ENCODE measurements at places on chromosomes 7 and 10.

DNA sequence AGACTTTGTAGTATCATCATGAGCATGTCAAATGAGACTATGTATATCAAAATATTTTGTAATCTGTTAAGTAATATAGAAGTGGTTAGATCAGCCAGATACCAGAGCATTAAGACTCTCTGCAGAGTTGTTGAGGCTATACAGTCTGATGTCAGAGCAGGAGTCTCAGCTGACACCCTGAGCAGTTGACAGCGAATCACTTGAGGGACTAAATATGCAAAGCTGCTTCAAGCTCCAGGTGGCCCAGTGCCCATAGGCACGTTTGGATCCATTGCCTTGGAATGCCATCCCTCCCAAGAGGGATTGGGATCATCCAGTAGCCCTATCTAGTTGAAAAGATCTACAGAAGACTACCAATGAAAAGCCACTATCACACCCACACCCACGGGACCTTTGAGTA, 210.2 kb downstream of the TAX1BP1 start:
- no peak for DNase-seq

GRCh38 chr7:140059273-140060242, 3.2 kb downstream of the PARP12 start:
- peak; percentile 32 for DNase-seq

GRCh38 chr7:13901577-13901976, 87.9 kb downstream of the ETV1 start:
- no peak for DNase-seq

DNA sequence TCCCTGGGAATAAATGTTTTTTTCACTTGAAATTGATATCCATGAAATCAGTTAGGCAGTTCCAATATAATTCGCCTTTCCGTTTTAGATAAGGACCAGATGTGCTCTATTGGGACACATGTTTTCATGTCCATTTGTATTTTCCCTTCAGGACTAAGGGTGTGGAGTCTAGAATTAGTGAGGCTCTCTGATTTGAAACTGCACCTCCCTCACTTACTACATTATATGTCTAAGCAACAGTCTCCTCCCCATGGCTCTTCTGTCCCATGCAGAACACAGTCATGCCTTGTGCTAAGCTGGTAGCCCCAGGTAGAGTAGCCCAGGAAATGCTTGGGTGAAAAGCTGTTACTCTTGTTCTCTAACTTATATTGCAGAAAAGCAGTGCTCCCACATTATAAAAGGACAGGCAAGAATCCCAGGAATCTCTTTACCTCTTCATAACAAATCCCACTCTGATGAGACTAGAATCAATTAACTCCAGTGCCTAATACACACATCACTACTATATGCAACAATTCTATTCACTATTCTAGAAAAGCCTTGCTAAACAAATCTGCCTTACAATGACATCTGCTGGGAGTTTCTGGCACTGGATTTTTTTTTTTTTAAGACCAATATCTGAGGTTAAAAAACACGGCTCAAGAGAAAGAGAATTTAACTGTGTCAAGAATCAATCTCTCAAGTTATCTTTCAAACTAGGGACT, 293.9 kb downstream of the SNX13 start:
- DNase-seq, result no peak

DNA sequence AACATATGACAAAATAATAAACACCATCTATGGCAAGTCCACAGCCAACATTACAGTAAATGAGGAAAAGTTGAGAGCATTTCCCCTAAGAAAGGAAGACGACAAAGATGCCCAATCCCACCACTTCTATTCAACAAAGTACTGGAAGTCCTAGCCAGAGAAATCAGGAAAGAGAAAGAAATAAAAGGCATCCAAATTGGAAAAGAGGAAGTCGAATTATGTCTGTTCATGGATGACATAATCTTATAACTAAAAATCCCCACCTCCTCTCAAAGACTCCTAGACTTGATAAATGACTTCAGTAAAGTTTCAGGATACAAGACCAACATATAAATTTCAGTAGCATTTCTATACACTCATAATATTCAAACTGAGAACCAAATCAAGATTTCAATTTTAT, 288.5 kb upstream of the POT1 start:
- no peak for DNase-seq

- DNase-seq, result no peak
These were observed 185.6 kb upstream of the PRSS58 start for GRCh38 chr7:142443216-142444010.

DNA sequence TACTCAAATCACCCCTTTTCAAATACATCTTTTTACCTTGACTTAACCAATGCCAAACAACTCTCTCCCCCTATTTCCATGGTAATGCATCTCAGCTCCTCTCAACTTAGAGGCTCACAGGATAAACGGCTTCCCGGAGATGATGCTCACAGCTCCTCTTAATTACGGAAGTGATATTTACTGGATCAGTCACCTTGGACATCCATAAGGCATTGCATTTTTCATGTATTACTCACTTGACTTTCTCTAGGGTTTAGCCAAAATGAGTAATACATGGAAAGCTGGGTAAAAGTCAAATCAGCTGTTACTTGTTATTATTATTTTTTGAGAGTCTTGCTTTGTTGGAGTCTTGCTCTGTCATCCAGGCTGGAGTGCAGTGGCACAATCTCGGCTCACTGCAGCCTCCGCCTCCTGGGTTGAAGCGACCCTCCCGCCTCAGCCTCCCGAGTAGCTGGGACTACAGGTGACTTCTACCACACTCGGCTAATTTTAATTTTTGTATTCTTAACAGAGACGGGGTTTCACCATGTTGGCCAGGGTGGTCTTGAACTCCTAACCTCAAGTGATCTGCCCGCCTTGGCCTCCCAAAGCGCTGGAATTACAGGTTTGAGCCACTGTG, 73.3 kb upstream of the RHEB start:
- no peak for DNase-seq

- DNase-seq, result no peak
These were observed 142.9 kb downstream of the PTPRN2 start for GRCh38 chr7:158444501-158445420.

DNA sequence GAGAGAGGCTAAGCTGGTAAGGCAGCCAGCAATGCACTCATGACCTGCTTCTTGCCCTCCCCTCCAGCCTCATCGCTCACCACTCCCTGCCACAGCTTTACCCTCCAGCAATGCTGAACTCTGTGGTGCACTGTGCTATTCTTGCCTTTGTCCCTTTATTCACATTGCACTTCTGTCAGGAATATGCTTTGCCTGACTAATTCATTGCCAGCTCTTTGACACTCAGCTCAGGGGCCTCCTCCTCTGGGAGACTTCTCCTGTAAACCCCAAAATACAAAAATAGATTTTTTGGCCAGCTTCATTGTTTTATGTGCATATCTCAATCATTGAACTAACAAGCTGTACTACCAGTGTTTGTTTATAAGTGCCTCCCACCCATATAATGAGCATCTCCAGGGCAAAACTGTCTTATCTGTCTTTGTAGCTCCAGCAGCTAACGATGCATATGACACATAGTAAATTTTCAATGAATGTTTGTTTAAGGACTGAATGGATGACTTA, 8.2 kb downstream of the CNNM1 start:
- DNase-seq, result no peak

DNA sequence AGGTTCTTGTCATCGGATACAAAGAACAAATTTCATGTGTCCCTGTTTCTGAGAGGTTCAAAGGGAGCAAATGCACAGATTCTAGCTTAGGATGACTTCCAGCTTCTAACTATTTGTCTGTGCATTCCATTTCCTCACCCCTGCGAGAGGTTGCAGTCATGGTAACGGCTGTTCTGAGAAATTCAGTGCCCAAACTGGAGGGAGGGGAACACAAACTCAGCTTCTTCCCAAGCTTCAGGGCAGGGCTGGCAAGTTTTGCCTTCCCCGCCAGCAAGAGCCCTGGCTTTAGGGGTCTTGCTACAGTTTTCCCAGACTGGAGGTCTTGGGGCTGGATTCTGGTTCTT, 11.1 kb downstream of the FAS start:
- no peak for DNase-seq

GRCh38 chr7:138750473-138750872, 47.3 kb upstream of the TMEM213 start:
- no peak for DNase-seq

DNA sequence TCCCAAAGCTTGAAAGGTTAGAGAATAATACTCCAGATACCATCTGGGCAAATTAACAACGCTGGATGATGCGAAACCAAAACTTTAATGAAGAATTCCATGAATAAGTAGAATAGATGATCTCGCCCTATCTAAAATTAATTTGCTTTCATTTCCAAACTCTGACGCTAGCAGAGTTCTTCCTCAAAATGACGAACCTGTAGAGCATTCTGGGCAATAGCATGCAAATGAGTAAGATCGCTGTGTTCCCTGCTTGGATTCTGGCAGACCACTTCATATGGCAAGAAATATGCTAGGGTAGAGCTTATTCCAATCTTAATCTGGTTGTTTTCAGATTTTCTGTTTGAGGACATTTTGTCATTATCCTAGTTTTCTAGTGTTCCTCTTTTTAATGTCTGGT, 36.1 kb upstream of the SMNDC1 start:
- DNase-seq, result no peak

DNA sequence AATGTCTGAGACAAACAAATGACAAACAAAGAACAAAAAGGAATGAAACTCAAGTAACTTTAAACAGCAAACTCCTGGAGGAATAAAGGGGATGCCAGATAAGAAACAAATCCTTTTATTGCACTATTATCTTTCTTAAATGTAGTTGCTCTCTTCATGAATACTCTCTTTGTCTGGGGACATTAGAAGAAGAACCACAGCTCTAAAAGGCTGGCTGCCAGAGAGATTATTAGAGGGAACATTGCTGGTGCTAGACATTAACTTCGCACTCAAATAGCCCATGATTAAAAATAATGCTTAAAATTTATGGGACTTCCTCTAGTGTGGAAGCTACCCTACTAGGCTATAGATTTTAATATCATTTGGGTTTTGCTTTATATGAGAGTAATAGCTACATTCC, 1330.4 kb downstream of the XPNPEP1 start:
- no peak for DNase-seq

DNA sequence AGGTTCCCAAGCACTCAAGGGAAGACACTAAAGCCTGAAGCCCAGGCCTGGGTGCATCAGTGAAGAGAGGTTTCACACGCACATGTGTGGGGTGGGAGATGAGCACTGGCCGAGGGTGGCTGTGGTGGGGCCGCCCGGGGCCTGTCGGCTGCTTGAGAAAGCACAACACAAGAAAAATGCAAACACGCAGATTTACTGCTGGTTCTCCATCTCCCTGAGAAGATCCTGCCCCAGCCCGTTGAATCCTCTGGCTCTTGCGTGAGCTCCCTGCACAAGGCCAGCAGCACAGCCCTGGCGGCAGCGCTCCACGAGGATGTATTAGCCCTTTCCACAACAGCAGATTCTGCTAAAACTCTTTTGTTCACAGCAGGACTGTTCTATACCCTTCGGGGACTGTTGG, 6.2 kb downstream of the ZNF511 start:
- DNase-seq, result no peak

- DNase-seq, result peak; percentile 60
These were observed 67.4 kb downstream of the REEP3 start for GRCh38 chr10:63588436-63589167.

- no peak for DNase-seq
These were observed 129.4 kb downstream of the DNAJB6 start for GRCh38 chr7:157465891-157466866.

GRCh38 chr10:235915-236314, 100.7 kb downstream of the ZMYND11 start:
- DNase-seq, result no peak

DNA sequence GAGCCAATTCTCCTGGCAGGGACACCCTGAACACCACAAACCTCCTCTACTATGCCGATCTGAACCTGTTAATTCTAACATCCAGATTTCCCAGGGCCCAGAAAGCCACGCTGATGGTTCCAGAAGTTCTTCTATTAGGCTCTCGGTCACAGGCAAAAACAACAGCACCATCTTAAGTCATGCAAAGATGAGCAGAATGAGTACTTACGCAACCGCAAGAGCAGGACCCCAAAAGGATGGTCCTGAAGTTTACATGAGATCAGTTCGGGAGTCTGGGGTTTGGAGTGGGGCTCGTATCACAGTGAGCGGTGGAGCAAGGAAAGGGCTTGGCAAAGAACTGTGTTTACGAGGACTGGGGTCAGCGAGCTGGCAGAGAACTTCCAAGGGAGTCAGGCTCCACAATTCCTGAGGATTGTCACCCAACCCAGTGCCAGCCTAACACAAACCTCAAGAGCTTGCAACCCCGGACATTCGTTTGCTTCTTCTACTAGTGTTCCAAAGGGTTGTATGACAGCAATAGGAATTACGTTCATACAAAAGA, 532.6 kb downstream of the TNS3 start:
- no peak for DNase-seq

- DNase-seq, result no peak
These were observed 96.1 kb downstream of the NKX6-2 start for GRCh38 chr10:132689721-132690360.

Measured in NCI-H774 (cell line).